T-helper 1 cell (primary cell): ENCODE measurements at places on chromosomes 1 and 21.
A peak's percentile ranks its signal among the peaks of the same experiment; 100 is the strongest.

- no peak for DNase-seq
Measured at GRCh38 chr1:223870617-223871574, 25.1 kb upstream of the TP53BP2 start.

DNA sequence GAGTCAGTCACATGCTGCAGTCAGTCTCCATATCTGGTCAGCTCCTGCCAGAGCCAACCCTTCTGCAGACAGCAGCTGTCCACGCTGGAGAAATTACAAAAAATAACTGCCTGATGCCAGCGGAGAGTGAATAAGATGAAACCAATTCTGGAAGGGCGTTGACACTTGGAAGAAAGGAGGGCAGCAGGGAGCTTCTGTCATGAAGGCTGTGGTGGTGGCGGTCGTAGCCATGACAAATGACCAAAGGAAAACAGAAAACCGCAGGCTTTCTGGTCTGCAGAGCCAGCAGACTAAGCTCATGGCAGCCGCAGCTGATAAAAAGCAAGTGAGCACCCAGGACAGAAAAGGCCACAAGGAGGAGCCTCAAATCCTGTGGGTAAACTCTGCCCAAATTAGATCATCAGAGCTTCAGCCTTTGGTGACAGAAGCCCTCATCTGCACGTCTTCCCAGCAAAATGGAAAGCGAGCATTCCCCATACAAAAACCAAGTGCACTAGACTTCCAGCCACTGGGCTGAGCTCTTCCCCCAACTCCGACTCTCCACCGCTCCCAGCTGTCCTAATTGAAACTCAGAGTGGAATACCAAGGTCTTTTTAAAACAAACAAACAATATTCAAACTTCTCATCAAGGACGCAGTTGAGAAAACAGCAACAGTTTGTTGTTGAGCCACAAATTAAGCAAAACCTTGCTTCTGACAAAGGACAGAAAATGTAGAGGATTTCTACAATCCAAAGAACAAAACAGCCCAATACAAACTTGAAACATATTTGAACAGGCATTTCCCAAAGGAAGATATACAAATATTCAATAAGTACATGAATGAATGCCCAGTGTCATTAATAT is 28.7 kb downstream of the RSPH1 start:
- DNase-seq: no peak

DNA sequence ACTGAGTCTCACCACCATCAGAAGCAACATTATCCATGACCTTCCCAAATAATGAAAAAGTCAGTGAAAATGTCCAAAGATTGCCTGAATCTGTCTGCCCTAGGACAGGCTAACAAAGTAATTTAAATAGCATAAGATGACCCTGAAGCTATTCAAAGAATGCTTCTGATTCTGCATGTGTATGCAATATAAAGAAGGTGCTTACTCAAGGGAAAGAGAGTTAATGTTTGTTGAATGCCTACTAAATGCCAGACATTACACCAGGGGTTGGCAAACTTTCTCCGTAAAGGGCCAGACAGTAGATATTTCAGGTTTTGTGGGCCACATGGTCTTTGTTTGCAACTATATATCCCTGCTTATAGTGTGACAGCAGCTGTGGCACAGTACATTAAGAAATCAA is 221.9 kb upstream of the DMRTA2 start:
- no peak for DNase-seq

DNA sequence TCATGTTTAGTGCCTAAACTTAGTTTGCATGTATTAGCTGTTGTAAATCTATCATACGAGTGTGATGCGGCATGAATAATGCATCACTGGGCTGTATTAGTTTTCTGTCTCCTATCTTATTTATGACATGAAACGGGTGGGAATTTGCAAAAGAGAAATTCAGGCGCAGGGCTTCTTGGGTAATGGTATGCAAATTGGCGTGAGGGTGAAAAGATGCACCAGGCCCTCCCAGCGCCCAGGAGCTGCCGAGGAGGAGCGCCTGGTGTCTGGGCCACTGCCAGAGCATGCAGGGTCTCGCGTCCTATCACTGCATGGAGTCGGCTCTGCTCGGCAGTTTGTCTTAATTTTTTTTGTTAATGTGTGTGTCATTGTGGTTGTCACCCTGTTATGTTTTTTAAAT is 82.9 kb upstream of the ACTL8 start:
- DNase-seq: no peak

DNA sequence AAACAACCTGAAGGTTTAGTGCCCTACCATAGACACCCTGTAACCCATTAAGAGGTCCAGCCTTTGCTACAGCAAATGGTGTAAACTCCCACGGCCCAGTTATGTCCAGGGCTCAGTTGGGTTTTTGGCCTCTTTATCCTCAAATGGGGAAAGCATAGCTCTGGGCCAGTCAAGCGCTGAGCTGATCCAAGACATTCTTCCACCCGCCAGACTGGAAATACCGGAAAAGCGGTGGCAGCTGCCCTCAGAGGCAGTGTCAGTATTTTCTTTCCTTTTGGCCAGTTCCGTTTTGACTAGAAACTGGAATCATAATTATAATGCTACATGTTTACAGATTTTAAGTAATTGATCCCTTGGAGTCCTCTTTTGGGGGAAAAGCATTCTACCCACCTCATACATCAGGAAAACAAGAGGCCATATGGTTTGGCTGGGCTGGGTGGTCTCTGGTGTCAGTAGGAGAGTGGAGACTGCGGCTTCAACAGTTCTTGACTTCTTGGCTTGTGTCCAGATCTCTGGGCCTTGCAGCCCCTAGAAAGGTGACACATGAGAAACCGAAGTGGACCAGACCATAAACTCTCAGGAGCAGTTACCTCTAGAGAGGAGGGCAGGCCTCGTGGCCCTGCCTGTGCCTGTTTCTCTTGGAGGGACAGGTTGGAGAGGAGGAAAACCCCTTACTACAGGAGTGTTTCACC is 30.2 kb upstream of the CLDN14 start:
- no peak for DNase-seq

GRCh38 chr1:154955039-154955717 is 721 bp downstream of the PBXIP1 start:
- peak; percentile 96 for DNase-seq

- no peak for DNase-seq
Measured at GRCh38 chr21:40164905-40165772, 297.9 kb downstream of the PCP4 start.

DNA sequence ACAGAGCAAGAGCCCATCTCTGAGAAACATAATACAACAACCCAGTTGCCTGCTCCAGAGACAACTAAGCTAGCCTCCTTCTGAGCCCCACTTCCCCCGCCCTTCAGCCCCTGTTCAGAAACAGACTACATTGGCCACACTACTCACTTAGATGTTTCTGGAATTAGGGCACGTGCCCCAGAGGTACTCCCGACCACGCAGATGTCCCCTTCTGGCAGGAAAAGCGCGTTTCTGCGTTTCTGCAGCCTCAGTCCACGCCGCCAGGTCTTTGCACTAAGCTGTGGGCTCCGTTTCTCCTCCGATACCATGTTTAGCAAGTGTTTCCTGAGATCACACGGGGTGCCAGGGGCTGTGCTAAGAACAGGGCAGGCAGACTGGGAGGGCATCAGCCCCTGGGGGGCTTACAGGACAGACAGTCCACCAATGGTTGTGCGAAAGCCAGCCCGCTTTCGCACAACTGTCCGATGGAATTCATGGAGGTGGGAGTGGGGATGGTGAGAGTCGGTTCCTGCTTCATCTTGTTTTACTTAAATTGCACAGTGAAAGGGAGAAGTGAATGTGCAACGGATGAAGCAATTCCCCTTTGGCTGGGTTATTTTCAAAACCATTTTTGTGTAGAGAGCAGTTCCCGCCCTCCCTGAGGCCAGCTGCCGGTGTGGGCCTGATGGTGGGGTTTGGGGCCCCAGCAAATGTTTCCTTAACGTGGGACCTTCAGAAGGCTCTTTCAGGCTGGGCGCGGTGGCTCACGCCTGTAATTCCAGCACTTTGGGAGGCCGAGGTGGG is 2.7 kb downstream of the PIK3CD start:
- DNase-seq: no peak

DNA sequence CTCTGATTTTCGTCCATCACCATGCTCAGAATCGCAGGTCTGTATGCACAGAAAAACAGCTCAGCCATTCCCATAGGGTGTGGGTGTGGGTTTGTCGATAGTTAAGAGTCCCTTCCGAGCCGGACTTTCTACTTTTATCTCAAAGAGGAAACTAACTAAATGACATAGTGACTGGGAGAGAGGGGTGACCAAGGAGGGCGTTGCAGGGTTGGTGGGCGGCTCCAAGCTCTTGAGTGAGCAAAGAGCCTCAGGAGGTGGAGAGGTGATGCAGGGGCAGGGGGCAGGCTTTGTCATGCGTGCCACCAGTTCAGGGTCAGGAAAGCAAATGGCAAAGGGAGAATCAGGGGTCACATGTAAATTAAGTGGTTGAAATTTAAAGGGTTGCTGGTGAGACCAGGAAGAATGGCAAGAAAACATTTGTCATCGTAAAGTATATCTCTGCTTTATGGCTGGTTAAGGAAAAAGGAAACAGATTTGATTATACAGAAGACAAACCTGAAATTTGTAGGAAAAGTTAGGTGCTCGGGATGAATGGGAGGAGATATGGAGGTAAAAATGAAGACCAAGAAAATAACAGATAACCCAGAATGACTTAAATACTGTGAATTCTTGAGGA is 249.0 kb downstream of the SETD4 start:
- DNase-seq: no peak

DNA sequence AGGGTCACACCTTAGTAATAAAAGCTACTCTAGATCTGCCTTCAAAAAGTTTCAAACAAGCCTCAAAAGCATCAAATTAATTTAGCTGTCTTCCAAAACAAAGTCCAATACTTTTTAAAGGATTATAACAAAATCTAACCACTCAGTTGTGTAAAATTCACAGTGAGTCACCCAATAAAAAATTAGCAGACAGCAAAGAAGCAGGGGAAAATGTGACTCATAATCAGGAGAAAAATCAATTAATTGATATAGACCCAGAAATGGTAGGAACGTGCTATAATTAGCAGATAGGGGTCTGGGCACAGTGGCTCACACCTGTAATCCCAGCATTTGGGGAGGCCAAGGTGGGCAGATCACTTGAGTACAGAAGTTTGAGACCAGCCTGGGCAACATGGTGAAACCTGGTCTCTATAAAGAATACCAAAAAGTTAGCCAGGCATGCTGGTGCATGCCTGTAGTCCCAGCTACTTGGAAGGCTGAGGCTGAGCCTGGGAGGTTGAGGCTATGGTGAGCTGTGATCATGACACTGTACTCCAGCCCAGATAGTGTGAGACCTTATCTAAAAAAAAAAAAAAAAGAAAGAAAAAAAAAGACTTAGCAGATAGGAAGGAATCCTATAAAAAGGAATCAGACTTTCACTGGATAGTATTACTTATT is 8.1 kb upstream of the MYOG start:
- no peak for DNase-seq

GRCh38 chr1:93904228-93904627 is 5.0 kb downstream of the GCLM start:
- no peak for DNase-seq

DNA sequence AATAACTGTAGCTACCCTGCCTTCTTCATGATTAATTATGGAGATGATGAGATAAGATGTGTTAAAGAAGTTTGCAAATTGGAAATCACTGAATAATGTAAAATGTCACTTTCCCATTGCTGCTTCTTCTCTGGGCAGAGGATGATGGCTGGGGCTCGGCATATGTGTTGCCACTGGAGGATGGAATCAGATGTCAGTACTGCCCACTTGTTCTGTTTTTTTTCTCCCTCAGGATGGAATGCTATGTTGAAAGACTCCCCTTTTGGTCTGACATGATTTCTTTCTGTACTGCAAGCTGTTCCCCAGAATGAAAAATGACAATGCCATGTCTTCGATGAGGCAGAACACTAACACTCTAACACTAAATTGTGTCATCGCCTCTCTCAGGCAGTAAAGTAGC is 373.9 kb upstream of the SPAG17 start:
- no peak for DNase-seq
